ENCODE measurements at places on chromosomes 16 and 17. TPM values are rescaled to one million over a fixed set of nuclear protein-coding genes. Genes with fewer than 3 reads are reported as not detected.

GRCh38 chr16:76897816-76898215, 293.2 kb upstream of the MON1B start:
- no peak overlapping the region for H3K4me3 ChIP-seq
- DNase-seq, result no peak
- H3K36me3 ChIP-seq, result no peaks in the 10 kb centered on the region
- no peaks in the 10 kb centered on the region for H3K27me3 ChIP-seq
- H3K27ac ChIP-seq, result no peak overlapping the region

DNA sequence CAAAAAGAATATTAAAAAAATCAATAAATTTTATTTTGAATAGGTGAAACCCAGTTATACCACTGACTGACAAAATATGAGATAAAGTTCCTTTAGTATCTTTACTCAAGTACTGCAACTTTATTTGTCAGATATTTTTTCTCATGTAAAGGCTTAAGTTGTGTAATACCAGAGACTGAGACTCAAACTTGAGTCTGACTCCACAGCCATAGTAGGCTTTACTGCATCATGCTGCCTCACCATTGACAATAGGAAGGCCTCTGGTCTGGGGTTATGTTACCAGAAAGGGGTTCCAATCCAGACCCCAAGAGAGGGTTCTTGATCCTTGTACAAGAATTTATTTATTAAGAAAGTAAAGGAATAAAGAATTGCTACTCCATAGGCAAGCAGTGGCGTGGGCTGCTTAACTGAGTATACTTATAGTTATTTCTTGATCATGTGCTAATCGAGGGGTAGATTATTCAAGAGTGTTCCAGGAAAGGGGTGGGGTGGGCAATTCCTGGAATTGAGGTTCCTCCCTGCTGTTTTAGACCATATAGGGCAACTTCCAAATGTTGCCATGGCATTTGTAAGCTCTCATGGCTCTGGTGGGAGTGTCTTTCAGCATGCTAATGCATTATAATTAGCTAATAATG, 187.4 kb upstream of the WSB1 start:
- H3K4me1 ChIP-seq, result no peaks in the 10 kb centered on the region
- no peak overlapping the region for H3K27ac ChIP-seq
- no peak overlapping the region for H3K4me3 ChIP-seq
- H3K36me3 ChIP-seq, result no peaks in the 10 kb centered on the region
- no peak for DNase-seq

GRCh38 chr17:68591583-68591982, 9.6 kb downstream of the FAM20A start:
- H3K36me3 ChIP-seq, result no peaks in the 10 kb centered on the region
- H3K27ac ChIP-seq, result no peak overlapping the region
- peak; percentile 62 for DNase-seq
- H3K27me3 ChIP-seq, result no peaks in the 10 kb centered on the region

GRCh38 chr16:66750279-66751052, 943 bp downstream of the DYNC1LI2 start:
- H3K27me3 ChIP-seq, result no peaks in the 10 kb centered on the region
- H3K4me3 ChIP-seq, result peak overlapping the region; percentile 91
- H3K36me3 ChIP-seq, result peaks cover 14% of the 10 kb centered on the region
- H3K4me1 ChIP-seq, result peaks cover 14% of the 10 kb centered on the region
- peak; percentile 8 for DNase-seq

DNA sequence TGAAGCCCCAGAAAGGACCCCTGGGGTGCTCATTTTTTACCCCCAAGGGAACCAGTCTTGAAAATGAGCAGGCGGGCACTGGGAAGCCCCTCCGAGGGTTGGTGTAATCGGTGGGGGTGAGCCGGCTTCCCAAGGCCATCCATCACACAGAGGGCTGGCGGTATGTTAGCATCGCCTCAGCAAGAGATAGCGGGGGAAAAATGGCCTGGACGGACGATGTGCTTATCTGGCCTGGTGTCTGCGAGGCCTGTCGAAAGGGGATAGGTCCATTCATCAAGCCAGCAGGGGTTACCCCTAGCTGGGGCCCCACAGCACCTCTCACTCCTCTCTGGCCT, 188.9 kb downstream of the IRF8 start:
- H3K27me3 ChIP-seq, result no peaks in the 10 kb centered on the region
- no peaks in the 10 kb centered on the region for H3K36me3 ChIP-seq
- H3K4me1 ChIP-seq, result peaks cover 16% of the 10 kb centered on the region

DNA sequence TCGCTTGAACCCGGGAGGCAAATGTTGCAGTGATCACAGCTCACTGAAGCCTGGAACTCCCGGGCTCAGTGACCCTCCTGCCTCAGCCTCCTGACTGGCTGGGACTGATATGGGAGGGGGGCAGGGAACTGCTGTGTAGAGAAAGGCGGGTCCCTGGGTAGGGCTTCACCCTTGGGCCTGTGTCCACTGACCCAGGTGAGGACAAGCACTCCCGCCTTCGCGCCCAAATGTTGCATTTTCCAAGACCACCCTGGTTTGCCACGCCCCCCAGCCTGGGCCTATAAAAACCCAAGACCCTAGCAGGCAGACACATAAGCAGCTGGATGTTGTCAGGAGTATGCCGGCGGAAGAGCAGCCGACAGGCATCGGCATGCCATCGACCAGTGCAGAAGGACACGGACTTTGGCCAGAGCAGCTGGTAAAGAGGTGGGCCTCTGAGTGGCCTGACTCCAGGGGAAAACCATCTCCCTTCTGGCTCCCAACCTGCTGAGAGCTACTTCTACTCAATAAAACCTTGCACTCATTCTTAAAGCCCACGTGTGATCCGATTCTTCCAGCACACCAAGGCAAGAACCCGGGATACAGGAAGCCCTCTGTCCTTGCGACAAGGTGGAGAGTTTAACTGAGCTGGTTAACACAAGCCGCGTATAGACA, 19.1 kb downstream of the SMYD4 start:
- no peak overlapping the region for H3K27ac ChIP-seq
- H3K4me3 ChIP-seq, result no peak overlapping the region
- H3K36me3 ChIP-seq, result peaks cover 7% of the 10 kb centered on the region

DNA sequence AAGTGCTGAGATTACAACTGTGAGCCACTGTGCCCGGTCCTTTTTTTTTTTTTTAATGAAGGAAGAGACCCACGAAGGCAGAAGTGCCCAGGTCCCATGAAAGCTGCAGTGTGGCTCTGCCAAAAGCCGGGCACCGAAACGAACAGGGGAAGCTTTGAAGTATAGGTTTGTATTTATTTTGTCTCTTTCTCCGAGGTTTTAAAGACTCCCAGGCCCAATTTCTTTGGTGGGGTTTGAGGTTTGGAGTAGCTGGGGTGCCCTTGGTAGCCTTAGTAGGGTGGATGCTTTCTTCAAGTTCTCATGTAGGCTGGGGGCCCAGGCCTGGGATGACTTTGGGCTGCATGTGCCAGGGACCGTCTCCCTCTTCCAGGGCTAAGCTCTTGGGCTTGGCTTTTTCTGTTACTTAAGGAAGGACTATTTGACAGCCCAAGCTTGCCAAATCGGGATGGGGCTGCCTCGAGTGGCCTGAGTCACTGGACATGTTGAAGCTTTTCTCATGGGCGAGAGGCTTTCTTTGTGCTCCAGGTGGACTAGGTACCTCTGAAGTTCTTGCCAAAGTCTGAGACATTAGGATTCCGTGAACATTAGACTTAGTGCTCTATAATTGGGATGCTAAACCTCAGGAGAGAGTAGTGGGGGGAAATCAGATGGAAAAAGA, 66.3 kb downstream of the WIPI1 start:
- peaks cover 3% of the 10 kb centered on the region for H3K4me1 ChIP-seq
- no peak overlapping the region for H3K27ac ChIP-seq
- no peaks in the 10 kb centered on the region for H3K27me3 ChIP-seq
- no peaks in the 10 kb centered on the region for H3K36me3 ChIP-seq
- H3K4me3 ChIP-seq, result no peak overlapping the region

SULT1A2 gene
- total RNA-seq, result 6.4 TPM

CA4 gene
- total RNA-seq, result 57.3 TPM

SHBG gene
- 0.63 TPM for total RNA-seq

Measured in lung (tissue), 17 donors.